ENCODE measurements at places on chromosomes 11 and 22.

DNA sequence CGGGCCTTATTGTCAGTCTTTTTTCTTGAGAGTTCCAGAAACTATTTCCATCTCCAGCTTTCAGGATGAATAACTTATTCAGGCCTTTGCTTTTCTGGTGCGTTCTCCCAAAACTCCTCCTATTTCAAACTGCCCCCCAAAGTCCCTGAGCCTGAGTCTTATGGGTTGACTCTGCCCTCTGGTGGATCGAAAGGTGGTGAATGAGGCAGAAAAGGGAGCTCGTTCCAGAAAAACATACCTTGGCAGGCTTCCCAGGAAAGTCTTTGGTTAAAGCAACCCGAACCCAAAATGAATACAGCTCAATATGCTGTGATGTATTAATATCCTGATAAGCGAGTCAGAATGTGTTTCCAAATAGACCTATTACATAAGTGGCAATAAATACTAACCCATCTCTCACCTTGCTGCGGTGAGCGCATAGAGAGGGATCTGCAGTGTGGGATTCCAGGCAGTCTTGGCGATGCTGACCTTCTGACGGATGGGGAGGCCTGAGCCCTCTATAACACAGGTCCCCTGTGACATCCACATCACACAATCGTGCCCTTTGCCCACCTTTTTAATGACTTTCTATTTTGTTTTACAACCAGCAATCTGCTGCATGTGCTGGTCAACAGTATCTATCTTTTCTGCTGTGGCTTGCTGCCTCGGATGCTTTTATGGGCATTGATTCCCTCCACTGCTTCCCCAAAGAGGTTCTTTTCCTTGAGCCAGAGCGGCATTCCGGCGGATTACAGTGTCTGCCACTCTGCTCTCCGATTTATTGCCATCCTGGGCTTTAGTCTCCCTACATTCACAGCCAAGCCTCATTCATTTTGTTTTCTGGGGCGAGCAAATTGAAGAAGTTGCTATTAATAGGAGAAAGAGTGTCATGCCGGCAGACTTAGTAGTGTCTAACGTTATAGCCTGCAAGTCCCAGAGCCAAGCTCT, 756.8 kb downstream of the NTM start:
- peak; percentile 23 for DNase-seq

DNA sequence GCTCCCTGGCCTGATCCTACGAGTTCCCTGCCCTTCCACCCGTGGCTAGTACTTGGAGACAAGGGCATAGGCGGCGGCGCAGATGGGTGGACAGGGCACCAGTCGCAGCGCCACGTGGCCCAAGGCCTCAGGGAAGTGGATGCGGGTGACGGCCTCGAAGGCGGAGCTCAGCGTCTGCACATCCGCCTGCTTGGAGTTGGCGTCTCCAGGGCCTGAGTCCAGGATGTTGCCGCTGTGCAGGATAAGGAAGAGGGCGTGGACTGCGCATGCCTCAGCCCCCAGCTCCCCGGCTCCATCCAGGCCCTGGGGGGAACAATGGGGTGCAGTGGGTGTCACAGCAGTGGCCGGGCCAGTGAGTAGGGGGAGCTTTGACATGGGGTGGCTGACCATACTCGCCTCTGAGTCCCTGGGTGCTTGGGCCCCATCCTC, 6.6 kb downstream of the PITPNM1 start:
- DNase-seq, result no peak

DNA sequence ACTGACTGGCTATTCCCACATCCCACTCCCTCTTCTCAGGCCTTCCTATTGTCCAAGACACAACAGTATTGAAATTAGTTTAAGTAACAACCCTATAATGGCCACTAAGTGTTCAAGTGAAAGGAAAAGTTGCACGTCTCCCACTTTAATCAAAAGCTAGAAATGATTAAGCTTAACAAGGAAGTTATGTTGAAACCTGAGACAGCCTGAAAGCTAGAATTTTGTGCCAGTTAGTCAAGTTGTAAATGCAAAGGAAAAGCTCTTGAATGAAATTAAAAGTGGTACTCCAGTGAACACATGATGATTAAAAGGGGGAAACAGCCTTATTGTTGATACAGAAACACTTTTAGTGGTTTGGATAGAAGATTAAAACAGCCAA, 332.7 kb downstream of the CASP12 start:
- no peak for DNase-seq

GRCh38 chr22:44307509-44308169, 5.1 kb downstream of the SHISAL1 start:
- DNase-seq, result no peak

GRCh38 chr11:114171257-114172054, 111.9 kb downstream of the ZBTB16 start:
- DNase-seq, result no peak

GRCh38 chr11:72454791-72455190, 20.5 kb upstream of the CLPB start:
- DNase-seq, result no peak

DNA sequence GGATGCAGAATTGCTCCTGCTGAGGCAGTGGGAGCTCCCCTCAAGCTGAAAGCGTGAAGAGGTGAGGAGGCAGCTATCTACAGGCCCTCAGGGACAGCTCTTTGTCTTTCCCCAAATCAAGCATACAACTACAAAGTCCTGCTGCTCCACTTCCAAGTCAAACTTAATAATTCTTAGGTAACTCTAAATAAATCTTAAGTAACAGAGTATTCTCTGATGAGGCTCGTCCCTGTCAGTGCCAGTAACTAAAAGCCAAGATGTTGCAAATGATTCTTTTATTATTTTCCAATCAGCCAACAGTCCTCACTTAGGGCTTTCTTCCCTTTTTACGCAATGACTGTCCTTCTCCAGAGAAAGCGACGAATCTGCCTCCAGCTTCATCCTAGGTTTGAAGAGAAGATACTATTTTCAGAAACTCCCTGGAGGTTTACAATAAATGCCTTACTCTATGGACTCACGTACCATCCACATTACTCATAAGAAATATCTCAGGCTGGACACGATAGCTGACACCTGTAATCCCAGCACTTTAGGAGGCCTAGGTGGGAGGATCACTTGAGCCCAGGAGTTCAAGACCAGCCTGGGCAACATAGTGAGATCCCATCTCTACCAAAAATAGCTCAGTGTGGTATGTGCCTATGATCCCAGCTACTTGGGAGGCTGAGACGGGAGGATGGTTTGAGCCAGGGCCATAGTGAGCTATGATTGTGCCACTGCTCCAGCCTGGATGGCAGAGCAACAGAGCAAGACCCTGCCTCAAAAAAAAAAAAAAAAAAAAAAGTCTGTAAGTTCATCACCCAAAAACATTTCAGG, 3.1 kb upstream of the C22orf39 start:
- DNase-seq, result no peak

DNA sequence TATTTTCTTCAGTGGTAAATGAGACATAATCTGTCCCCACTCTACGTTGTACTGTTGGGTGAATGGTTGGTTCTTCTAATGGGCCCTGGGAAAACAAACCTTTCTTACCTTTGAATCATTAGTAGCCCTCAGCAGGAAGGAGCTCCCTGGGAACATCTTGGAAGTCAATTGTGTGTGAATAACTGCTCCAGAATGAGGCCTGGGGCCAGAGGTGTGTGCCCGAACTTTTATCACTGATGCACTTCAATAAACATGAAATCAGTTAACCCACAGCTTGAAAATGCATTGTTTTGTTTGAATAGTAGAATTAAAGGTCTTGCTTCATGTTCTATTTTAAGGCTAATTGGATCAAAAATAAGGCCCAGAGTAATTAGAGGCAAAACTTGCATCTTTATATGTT, 67.1 kb downstream of the NAV2 start:
- no peak for DNase-seq

GRCh38 chr11:76252631-76253070, 46.3 kb upstream of the WNT11 start:
- no peak for DNase-seq

GRCh38 chr11:110094298-110095285, 1.4 kb downstream of the ZC3H12C start:
- no peak for DNase-seq

- DNase-seq, result no peak
These were observed 11.2 kb downstream of the DPP3 start for GRCh38 chr11:66491315-66491935.

- DNase-seq, result no peak
These were observed 69.7 kb downstream of the SLC17A6 start for GRCh38 chr11:22407921-22408320.

- no peak for DNase-seq
These were observed 14.9 kb downstream of the EIF4ENIF1 start for GRCh38 chr22:31474743-31475142.

GRCh38 chr11:90135016-90135415, 553 bp downstream of the NAALAD2 start:
- DNase-seq, result no peak

GRCh38 chr11:88117281-88117858, 57.9 kb downstream of the RAB38 start:
- no peak for DNase-seq

DNA sequence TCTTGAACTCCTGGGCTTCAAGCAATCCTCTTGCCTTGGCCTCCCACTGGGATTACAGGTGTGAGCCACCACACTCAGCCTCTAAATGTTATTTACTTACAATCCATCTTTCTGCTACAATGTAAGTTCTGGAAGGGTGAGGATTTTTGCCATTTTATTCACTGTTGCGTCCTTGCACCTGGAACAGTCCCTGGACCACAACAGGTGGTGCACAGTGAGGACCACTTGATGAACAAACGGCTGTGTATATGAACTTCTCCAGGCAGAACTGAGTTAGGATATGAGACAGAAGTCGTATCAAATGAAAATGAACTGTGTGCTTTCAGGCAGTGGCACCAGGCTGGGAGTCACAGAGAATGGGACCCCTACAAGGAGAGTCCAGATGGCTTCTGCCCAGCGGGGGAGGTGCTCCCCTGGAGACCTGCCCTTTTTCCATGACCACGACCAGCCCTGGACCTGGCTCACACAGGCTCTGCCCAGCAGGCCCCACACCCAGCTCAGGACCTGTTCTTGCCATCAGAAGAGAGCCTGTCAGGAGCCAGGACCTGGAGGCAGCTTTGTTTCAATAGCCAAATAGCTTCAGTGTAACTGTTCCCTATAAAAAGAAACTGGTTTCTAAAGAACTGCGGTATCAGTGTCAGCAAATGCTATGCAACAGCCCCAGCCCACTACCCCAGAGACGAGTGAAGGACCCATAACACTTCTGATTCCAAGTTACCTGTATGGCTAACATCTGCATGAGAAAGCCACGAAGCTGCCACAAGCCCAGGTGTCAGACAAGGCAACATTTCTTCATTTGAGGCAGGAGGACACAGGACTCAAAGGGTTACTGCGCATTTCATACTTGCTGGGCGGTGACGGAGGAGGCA, 104.9 kb downstream of the MICAL3 start:
- no peak for DNase-seq

GRCh38 chr22:44118645-44119315, 61.9 kb upstream of the PARVG start:
- DNase-seq, result no peak

GRCh38 chr22:22159384-22159783, 85.2 kb upstream of the VPREB1 start:
- no peak for DNase-seq

- no peak for DNase-seq
These were observed 52.9 kb downstream of the C11orf58 start for GRCh38 chr11:16791191-16791961.

GRCh38 chr11:72389116-72389515, 45.2 kb downstream of the CLPB start:
- DNase-seq, result no peak

DNA sequence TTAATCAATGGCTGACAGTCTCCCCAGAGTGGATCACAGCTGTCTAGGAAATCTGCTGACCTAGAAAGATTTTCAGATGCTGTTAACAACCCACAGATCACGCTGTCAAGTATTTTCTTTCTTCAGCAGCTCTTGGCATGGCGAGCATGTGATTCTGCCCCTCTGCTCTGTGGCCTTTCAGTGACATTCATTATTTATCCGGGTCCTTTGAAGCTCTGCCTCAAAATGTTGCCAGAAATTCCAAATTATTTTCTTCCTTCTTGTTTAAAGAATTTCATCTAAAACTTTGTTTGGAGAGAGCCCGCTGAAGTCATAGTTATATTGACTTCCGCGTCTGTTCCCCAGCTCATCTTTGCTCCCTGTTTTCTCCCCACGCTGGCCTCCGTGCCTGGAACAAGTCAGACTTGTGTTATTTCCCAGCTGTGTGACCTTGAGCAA, 134.1 kb downstream of the COMMD9 start:
- no peak for DNase-seq

DNA sequence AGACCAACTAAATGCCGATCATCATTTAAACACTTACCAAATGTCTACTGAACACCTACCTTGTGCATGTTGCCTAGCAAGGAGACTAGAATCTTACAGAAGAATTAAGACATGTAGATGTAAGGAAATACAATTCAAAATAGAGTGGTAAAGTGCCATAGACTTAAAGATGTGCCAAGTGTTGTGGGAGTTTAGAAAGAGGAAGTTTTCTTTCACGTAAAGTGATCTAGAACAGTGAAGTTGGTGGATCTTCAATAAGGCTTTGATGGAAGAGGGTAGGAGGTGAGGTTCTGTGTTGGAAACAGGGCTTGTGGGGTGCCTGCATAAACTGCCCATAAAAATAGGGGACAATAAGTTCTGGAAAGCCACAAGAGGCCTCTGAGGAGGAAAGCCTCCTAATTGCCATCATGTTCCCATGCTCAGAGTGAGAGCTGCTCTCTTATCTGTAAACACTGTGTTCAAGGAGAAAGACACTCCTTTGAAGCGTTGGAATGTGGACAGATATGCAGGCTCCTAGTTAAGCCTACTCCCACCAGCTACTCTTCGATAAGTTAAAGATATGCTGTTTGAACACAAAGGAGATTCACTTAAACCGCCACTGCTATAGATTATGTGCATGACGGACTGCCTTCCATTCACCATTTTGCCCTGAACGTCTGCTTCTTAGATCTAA, 66.7 kb downstream of the HSD17B12 start:
- no peak for DNase-seq

DNA sequence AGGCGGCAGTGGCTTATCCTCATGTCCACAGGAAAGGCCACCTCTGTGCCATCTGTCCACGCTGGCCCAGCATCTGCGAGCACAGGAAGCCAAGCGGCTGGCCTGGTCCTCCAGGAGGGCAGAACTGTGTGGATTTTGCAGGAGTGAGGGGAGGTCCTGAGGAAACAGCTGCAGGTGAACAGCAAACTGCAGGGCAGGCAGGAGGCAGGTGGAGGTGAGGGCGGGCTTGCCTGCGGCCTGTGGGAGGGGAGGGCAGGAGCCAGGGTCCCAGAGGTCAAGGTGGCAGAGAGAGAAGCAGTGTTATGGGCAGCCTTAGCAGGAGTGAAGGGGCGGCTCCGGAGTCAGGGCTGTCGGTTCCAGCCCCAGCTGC, 369.7 kb downstream of the SHANK2 start:
- no peak for DNase-seq

- no peak for DNase-seq
These were observed 109.9 kb upstream of the TBCEL start for GRCh38 chr11:120914021-120914420.

- DNase-seq, result no peak
These were observed 16.8 kb upstream of the TEF start for GRCh38 chr22:41364955-41365354.

GRCh38 chr11:72328366-72329224, 84.6 kb upstream of the PHOX2A start:
- no peak for DNase-seq

DNA sequence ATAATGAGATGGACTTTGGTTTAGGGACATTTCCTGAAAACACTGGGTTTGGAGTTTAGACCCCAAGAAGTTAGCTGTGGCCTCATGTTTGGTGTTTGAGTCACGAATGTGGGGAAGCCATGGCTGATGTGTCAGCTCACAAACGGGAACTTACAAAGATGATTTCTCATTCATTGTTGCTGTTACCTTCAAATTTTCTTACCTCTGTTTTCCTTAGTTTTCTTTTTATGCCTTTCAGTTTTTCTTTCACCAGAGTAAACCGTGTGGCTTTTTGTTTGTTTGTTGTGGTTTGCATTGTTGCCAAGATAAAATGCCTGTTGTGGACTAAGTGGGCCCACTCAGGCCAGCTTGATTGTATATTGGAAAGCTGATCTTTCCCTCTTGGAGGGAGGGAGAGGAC, 89.1 kb downstream of the SWAP70 start:
- DNase-seq, result peak; percentile 39
